ENCODE measurements at places on chromosomes 3 and 15. TPM values are rescaled to one million over a fixed set of nuclear protein-coding genes. Genes with fewer than 3 reads are reported as not detected.

Gene PCLAF
- total RNA-seq: 18.3 TPM

DNA sequence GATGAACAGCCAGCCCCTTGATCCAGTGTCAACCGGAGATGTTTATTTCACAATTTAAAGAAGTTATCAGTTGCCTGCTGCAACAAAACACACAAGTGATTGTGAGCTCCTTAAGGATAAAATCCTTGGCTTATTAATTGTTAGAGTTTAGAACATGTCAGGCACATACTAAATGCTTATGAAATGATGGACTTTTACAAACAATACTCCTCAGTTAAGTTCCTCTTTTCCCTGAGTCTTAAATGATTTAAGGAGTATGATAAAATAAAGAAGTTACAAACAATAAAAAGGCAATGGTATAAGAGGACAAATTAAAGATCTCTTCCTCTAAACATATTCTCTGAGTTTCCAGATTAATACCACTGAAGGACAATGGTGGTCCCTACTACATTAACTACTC lies 5.7 kb downstream of the GHSR start:
- no peak for ATAC-seq

- ATAC-seq: no peak
These were observed 1.7 kb downstream of the P2RY14 start for GRCh38 chr3:151276687-151277042.

DNA sequence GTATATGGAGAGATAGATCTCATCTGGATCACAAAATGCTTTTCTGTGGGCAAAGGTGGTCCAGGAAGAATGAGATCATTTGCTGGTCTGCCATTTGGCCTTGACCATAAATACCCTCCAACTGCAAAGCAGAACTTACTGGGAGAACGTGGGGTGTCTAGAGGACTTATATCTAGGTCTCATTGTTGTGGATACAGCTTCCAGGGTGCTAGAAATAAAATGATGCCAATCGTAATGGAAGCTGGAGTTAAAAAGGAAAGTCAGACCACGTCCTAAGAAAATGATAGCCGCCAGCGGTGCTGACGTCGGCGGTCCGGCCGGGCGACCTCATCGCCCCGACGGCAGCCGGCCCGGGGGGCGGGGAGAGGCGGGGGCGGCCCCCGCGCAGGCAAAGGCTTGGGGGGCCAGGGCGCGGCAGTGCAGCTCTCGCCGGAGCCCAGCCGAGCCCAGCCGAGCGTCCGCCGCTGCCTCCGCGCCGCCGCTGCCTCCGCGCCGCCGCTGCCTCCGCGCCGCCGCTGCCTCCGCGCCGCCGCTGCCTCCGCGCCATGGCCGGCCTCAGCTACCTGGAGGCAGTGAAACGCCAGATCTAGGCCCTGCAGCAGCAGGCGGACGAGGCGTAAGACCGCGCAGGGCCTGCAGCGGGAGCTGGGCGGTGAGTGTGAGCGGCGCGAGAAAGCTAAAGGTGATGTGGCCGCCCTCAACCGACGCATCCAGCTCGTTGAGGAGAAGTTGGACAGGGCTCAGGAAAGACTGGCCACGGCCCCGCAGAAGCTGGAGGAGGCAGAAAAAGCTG lies 89.5 kb downstream of the EOMES start:
- peak; percentile 79 for ATAC-seq

DNA sequence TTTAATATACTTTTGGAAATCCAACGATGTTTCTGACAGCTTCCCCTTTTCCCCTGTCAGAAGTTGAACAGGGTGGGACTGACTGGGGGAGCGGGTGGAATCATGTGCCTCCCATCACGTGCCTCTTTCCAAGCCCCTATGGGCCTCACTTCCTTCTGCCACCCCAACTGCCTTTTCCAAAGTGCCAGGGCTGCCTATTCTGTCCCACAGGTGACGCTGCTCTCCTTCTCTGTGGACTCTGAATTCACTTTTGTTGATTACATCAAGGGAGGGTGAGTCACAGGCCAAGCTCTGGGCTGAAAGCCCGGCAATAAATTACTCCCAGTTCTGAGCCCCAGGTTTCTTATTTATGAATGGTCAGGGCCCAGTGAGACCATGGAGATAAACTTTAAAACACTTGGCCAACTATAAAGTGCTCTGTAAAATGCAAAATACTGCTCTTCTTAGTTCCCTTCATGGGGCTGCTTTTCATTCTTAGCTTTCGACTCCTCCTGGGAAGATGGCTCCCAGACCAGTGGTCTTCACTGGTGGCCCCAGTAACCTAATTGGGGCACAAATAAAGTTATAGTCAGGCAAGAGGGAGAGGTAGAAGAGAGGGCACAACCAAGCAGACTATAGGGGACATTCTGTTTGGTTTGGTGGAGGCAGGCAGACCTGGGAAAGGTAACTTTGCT lies 12.3 kb downstream of the CPNE9 start:
- peak; percentile 96 for ATAC-seq

- ATAC-seq: peak; percentile 66
These were observed 42.6 kb downstream of the MGLL start for GRCh38 chr3:127779747-127780146.

- ATAC-seq: no peak
These were observed 8.0 kb downstream of the SENP2 start for GRCh38 chr3:185594073-185594472.

DNA sequence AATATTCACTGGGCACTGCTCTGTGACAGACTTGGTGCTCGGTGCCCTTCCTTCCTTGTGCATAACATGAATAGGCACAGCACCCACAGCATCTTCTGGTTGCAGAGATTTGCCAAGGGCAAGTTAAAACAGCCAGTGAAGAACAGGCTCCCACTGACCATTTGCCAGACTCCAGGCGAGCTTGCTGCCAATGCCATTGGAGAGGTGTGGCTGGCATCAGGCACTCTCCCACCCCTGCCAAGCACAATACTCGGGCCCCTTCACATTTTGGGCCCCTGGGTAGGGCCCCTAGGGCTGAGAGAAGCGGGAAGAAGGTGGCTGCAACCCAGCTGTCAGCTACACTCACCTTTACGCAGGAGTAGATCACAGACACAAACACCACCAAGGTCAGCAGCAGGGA lies 112.1 kb downstream of the SEC22A start:
- no peak for ATAC-seq

Measured in esophagus mucosa (tissue), 1 donor.